ENCODE measurements at places on chromosomes 2 and 18. TPM values are rescaled to one million over a fixed set of nuclear protein-coding genes. Genes with fewer than 3 reads are reported as not detected.
A peak's percentile ranks its signal among the peaks of the same experiment; 100 is the strongest.

The GCG gene
- total RNA-seq, result 92.9 TPM

- H3K4me1 ChIP-seq, result peaks cover 29% of the 10 kb centered on the region
- no peak overlapping the region for H3K4me3 ChIP-seq
- no peaks in the 10 kb centered on the region for H3K36me3 ChIP-seq
- peak overlapping the region; percentile 12 for H3K27ac ChIP-seq
- no peak for DNase-seq
Observed at GRCh38 chr18:26757263-26758019, 108.1 kb downstream of the AQP4 start.

The GPR45 gene
- not detected for total RNA-seq

The TNFRSF11A gene
- total RNA-seq, result 0.64 TPM

DNA sequence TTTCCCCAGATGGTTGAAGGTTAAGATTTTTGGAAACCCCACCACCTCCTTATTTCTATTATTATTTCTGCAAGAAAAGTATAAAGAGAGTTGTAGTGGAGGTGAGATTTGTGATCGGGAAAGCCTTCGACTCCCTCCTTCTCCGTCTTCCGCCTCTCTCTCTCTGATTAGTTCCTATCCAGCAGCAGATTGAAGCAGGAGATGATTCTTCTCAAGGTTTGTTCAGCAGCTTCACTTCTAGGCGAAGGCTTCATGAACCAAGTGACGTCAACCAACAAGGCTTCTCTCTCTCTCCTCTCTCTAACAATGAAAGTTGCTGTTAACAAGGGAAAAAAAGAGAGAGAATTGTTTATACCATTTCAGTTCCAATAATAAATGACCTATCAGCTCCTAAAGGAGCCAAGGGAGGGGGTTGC is at the start of gene BAZ2B:
Gene BAZ2B (minus strand): TSS at position 263 of the 416 bp plus-strand sequence. CDS start 137,829 bp downstream, outside the sequence.
- peak; percentile 15 for DNase-seq
- no peaks in the 10 kb centered on the region for H3K27me3 ChIP-seq
- peak within 1 kb of the TSS; percentile 98 for H3K27ac ChIP-seq

DNA sequence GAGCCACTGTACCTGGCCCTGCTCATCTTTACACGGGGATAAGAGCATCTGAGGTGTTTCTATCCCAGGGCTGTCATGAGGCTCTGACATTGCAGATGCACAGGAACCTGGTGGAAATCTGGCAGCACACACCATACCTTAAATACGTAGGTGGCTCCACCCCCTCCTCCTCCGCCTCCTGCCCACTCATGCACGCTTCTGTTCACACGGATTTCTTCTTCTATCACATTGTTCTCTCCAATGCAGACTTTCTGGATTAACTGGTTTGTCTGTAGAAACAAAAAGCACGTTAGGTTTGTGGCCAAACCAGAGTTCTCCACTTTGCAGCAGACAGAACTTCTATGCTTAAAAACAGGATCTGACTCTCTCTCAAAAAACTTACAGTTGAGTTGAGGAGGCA is 118.2 kb downstream of the CLIP4 start:
- no peaks in the 10 kb centered on the region for H3K4me1 ChIP-seq
- H3K4me3 ChIP-seq, result no peak overlapping the region
- H3K27me3 ChIP-seq, result peaks cover 18% of the 10 kb centered on the region

GRCh38 chr18:56458770-56459712 is 179.4 kb downstream of the TXNL1 start:
- no peaks in the 10 kb centered on the region for H3K36me3 ChIP-seq
- no peak overlapping the region for H3K4me3 ChIP-seq
- peaks cover 8% of the 10 kb centered on the region for H3K27me3 ChIP-seq

- H3K27me3 ChIP-seq, result no peaks in the 10 kb centered on the region
- H3K36me3 ChIP-seq, result peaks cover 12% of the 10 kb centered on the region
- no peak for DNase-seq
Observed at GRCh38 chr2:85851253-85852151, 37.3 kb downstream of the ST3GAL5 start.

The BMPR2 gene
- 36.7 TPM for total RNA-seq

- H3K36me3 ChIP-seq, result no peaks in the 10 kb centered on the region
- H3K27me3 ChIP-seq, result no peaks in the 10 kb centered on the region
- no peak overlapping the region for H3K4me3 ChIP-seq
- H3K4me1 ChIP-seq, result peaks cover 3% of the 10 kb centered on the region
- DNase-seq, result no peak
- H3K27ac ChIP-seq, result no peak overlapping the region
Observed at GRCh38 chr2:177778472-177778871, 294.1 kb downstream of the PDE11A start.

GRCh38 chr2:48569433-48569832 is 39.5 kb downstream of the STON1 start:
- no peaks in the 10 kb centered on the region for H3K36me3 ChIP-seq
- DNase-seq, result no peak
- no peak overlapping the region for H3K4me3 ChIP-seq
- peaks cover 6% of the 10 kb centered on the region for H3K4me1 ChIP-seq
- H3K27ac ChIP-seq, result no peak overlapping the region

- H3K4me3 ChIP-seq, result no peak overlapping the region
- H3K27ac ChIP-seq, result no peak overlapping the region
- H3K27me3 ChIP-seq, result peaks cover 16% of the 10 kb centered on the region
- H3K4me1 ChIP-seq, result peaks cover 2% of the 10 kb centered on the region
Observed at GRCh38 chr2:219851801-219852481, 224.5 kb downstream of the SLC4A3 start.

- H3K4me1 ChIP-seq, result peaks cover 1% of the 10 kb centered on the region
- H3K4me3 ChIP-seq, result no peak overlapping the region
- no peak overlapping the region for H3K27ac ChIP-seq
- H3K27me3 ChIP-seq, result peaks cover 4% of the 10 kb centered on the region
- no peaks in the 10 kb centered on the region for H3K36me3 ChIP-seq
Observed at GRCh38 chr2:233964581-233964980, 47.4 kb downstream of the TRPM8 start.

- H3K4me3 ChIP-seq, result no peak overlapping the region
- DNase-seq, result no peak
- peaks cover 16% of the 10 kb centered on the region for H3K4me1 ChIP-seq
- H3K27ac ChIP-seq, result no peak overlapping the region
Observed at GRCh38 chr2:235511187-235511661, 17.4 kb downstream of the AGAP1 start.

DNA sequence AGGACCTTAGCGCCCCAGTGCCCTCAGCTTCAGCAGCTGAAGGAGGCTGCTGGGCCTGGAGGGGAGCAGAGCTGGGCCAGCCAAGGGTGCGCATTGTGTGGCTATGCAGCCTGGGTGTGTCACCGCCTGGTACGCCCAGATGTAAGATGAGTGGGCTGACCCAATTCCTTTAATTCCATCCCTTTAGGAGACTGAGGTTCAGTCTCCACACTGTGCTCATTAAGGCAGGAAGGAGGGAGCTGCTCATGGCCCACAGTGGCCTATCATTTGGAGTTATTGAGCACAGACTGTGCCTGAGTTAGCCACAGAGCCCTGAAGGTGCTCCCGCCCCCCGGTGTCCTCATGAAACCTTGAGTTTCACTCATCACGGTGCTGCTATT is 194.1 kb upstream of the GLI2 start:
- H3K27me3 ChIP-seq, result peaks cover 48% of the 10 kb centered on the region
- DNase-seq, result no peak
- no peak overlapping the region for H3K27ac ChIP-seq
- no peak overlapping the region for H3K4me3 ChIP-seq
- peaks cover 22% of the 10 kb centered on the region for H3K4me1 ChIP-seq

DNA sequence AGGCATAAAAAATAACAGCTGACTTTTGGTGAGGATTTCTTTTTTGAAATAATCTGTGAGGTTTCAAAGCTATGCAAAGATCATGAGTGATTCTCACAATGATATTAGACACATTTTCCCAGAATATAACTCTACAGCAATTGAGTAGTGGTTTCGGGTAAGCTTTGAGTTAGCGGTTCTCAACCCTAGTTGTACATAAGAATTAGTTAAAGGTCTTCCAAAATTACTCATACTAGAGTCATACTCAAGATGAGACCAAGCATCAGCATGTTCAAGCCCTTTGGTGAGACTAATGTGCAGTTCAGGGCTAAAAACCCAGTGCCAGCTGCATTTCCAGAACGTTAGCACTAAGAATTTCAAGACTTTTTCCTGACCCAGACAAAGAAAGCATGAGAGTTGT is 31.1 kb downstream of the DSG4 start:
- DNase-seq, result no peak
- peaks cover 9% of the 10 kb centered on the region for H3K4me1 ChIP-seq
- H3K27me3 ChIP-seq, result no peaks in the 10 kb centered on the region

The CHN1 gene
- 50.3 TPM for total RNA-seq

- H3K27ac ChIP-seq, result no peak overlapping the region
- H3K36me3 ChIP-seq, result peaks cover 3% of the 10 kb centered on the region
- no peak overlapping the region for H3K4me3 ChIP-seq
- H3K4me1 ChIP-seq, result no peaks in the 10 kb centered on the region
Observed at GRCh38 chr18:3851159-3851558, 401.2 kb downstream of the TGIF1 start.

- H3K4me3 ChIP-seq, result no peak overlapping the region
- peaks cover 9% of the 10 kb centered on the region for H3K4me1 ChIP-seq
- H3K27ac ChIP-seq, result no peak overlapping the region
- DNase-seq, result no peak
Observed at GRCh38 chr2:105910497-105911238, 166.0 kb downstream of the NCK2 start.

DNA sequence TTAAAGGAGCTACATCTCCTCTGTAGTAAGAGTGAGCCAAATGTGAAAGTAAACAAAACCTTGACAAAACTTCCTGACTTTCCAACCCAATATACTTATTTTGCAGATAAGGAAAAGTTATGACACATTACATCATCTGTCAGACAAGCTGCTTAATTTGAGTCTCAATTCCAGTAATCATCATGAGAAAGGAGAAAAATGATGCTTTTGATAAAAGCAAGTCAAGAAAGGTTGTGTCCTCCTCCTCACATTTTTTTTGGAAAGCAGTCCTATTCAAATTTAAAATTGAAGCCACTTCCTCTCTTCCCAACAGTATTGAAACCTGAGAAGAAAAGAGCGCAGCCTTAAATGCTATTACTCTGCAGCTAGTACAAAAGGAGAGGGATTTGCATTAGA is 519.6 kb downstream of the LRP1B start:
- H3K27ac ChIP-seq, result no peak overlapping the region
- H3K36me3 ChIP-seq, result no peaks in the 10 kb centered on the region
- no peak overlapping the region for H3K4me3 ChIP-seq
- H3K4me1 ChIP-seq, result peaks cover 8% of the 10 kb centered on the region
- H3K27me3 ChIP-seq, result no peaks in the 10 kb centered on the region

DNA sequence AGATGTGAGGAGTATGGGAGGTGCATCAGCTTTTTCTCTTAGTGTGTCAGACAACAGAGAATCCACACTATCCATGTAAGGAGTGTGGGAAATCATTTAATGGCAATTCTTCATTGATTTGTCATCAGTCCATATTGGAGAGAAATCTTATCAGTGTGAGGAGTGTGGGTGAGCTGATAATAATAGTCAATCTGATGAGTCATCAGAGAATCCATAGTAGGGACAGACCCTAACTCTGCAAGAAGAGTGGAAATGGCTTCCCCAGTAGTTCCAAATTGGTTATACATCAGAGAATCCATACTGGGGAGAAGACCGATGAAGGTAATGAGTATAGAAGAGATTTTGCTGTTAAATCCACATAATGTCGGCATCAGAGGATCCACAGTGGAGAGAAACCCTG is 150.5 kb upstream of the THUMPD2 start:
- no peak for DNase-seq
- H3K27ac ChIP-seq, result no peak overlapping the region
- H3K36me3 ChIP-seq, result no peaks in the 10 kb centered on the region
- H3K4me1 ChIP-seq, result peaks cover 4% of the 10 kb centered on the region
- H3K27me3 ChIP-seq, result no peaks in the 10 kb centered on the region

The FAM110C gene
- total RNA-seq, result 4.2 TPM

The PPP1R1C gene
- total RNA-seq, result 5.6 TPM

- H3K4me3 ChIP-seq, result no peak overlapping the region
- no peak for DNase-seq
- no peaks in the 10 kb centered on the region for H3K36me3 ChIP-seq
- no peaks in the 10 kb centered on the region for H3K4me1 ChIP-seq
Observed at GRCh38 chr18:77590943-77591515, 341.4 kb downstream of the GALR1 start.

The TMEM163 gene
- 3.7 TPM for total RNA-seq

GRCh38 chr2:187477051-187477450 is 29.0 kb upstream of the CALCRL start:
- H3K4me3 ChIP-seq, result no peak overlapping the region
- DNase-seq, result no peak
- no peaks in the 10 kb centered on the region for H3K4me1 ChIP-seq
- no peak overlapping the region for H3K27ac ChIP-seq
- no peaks in the 10 kb centered on the region for H3K27me3 ChIP-seq
- peaks cover 2% of the 10 kb centered on the region for H3K36me3 ChIP-seq

The ACMSD gene
- total RNA-seq, result not detected

The TUBB8B gene
- total RNA-seq, result 0.93 TPM

- no peak overlapping the region for H3K27ac ChIP-seq
- peaks cover 13% of the 10 kb centered on the region for H3K4me1 ChIP-seq
- no peak for DNase-seq
- peaks cover 7% of the 10 kb centered on the region for H3K27me3 ChIP-seq
Observed at GRCh38 chr2:227401550-227401949, 13.8 kb upstream of the SCYGR1 start.

- H3K36me3 ChIP-seq, result no peaks in the 10 kb centered on the region
- H3K27ac ChIP-seq, result peak overlapping the region; percentile 11
- H3K4me3 ChIP-seq, result no peak overlapping the region
Observed at GRCh38 chr2:181780047-181780651, 99.8 kb upstream of the NEUROD1 start.

DNA sequence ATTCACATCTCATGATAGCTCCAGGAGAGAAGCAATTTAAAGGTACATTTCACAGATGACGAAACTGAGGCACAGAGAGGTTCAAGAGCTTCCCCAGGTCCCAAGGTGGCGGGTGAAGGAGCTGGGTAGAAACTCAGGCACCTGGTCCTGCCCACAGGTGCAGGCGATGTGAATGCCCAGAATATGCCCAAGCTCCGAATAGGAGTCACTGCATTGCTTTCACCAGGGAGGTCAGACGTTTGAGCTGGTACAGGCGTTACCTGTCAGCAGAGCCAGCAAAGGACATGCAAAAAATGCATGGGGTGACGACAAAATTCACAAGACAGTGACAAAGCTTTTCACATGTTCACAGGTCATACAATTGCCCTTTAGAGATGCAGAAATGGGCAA is 247.9 kb downstream of the HDAC4 start:
- no peak overlapping the region for H3K4me3 ChIP-seq
- H3K27ac ChIP-seq, result no peak overlapping the region
- H3K27me3 ChIP-seq, result no peaks in the 10 kb centered on the region
- H3K4me1 ChIP-seq, result no peaks in the 10 kb centered on the region
- H3K36me3 ChIP-seq, result peaks cover 8% of the 10 kb centered on the region
- no peak for DNase-seq

The SIX2 gene
- total RNA-seq, result 4.0 TPM

- H3K36me3 ChIP-seq, result peaks cover 1% of the 10 kb centered on the region
- H3K4me3 ChIP-seq, result no peak overlapping the region
- no peaks in the 10 kb centered on the region for H3K27me3 ChIP-seq
- no peak overlapping the region for H3K27ac ChIP-seq
- DNase-seq, result no peak
Observed at GRCh38 chr2:75892490-75892889, 181.8 kb upstream of the GCFC2 start.

The REL gene
- total RNA-seq, result 11.9 TPM
